ENCODE measurements at places on chromosomes 5 and 9.

DNA sequence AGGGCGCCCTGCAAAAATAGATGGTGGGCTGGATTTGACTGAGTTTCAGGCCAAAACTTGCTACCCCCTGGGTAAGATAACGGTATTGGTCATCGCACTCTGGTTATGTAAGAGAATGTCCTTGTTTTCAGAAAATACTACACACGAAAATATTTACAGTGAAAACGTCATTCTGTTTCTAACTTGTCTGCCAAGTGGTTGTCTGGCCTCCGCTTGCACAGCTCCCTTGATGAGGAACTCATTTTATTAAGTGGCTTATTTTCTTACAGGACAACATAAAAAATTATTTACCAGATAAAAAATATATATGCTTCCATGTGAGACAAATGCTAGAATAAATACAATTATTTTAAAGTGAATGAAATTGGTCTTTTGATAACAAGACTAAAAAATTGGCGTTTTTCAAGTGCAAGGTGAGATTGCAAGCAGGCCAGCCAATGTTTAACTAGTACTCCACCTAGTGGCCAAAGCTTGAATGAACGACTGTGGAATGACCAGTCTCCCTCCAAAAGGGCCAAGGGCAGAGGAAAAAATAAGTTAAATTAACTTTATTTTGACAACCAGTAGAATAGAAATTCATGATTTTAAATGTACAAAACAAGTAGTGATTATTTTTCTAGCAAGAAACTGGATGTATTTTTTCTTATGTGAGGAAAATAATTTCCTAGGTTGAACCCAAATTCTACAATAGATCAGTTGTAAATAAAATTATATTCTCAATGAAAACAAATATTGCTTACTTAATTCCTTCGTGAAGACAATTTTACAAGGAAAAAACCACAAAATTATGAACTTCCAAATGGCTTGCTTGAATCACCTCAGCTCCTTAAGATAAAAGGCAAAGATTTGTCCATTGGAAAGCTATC lies 93.2 kb downstream of the ZFAND5 start:
- DNase-seq = peak; percentile 66

GRCh38 chr9:129810788-129811187 lies 7.8 kb downstream of the TOR1B start:
- no peak for DNase-seq

- DNase-seq = peak; percentile 62
Observed at GRCh38 chr5:30099634-30100033, 1093.9 kb upstream of the CDH6 start.

GRCh38 chr5:142674531-142675469 lies 11.1 kb downstream of the FGF1 start:
- peak; percentile 80 for DNase-seq
